ENCODE measurements at places on chromosomes 2 and 18.
A peak's percentile ranks its signal among the peaks of the same experiment; 100 is the strongest.

- peak; percentile 66 for DNase-seq
These were observed 1.2 kb downstream of the KIF5C start for GRCh38 chr2:148876202-148876594.

- DNase-seq: no peak
These were observed 237.9 kb downstream of the BABAM2 start for GRCh38 chr2:28128281-28128950.

GRCh38 chr18:58051765-58052460, 7.9 kb downstream of the NEDD4L start:
- no peak for DNase-seq

GRCh38 chr18:9475643-9476591, 604 bp downstream of the RALBP1 start:
- DNase-seq: no peak

DNA sequence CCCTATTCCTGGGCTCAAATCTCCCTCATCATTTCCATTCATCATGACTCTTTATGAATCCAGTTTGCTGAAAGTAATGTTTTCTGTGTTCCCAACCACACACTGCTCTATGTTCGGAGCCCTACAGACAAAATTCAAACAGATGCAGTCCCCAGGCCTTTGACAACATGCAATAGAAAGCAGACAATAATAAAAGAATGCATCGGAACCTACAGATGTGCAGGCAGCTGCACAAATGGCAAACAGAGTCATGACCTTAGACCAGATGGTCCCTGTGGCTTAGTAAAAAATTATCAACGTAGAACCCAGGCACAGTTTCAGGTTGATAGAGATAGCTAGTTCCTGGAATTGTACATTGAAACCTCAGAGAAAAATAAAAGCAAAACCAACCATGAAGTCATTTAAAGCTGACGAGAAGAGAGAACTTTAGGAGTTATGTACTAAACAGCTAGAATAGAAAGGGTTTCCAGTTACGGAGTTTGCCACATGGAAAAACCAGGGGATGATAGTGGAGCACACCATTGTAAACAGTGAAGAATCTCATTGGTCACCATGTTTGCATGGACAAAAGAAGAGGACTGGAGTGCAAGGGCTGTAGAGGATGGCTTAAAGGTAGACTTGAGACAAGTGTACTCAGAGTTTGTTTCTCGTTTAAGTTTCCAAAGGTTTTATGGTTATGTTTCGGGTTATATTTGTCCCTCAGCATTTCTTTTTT, 23.2 kb upstream of the ACVR1 start:
- peak; percentile 67 for DNase-seq

DNA sequence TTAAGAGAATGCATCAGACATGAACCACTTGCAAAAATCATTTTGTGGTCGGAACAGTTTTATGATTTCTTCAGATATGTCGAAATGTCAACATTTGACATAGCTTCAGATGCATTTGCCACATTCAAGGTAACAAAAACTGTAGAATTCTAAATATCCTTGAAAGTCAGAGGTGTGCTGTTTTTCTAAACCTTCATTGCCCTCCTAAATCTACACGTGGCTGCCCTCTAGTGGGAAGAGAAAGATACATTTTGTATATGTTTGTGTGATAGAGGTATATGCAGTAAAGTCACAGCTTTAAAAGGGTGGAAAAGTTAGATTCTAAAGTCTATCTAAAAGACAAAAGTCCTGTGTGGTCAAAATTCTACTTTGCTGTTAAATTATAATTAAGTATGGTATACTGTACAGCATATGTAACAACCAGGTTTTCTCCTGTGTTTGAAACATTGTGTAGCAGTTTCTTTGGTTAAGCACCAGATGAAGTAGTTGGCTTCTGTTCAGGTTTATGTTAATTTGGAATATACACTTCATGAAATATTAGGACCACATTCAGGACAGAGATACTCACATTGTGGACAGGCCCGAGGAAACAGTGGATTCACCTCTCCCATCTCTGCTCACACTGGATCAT, 65.9 kb upstream of the ITM2C start:
- no peak for DNase-seq

DNA sequence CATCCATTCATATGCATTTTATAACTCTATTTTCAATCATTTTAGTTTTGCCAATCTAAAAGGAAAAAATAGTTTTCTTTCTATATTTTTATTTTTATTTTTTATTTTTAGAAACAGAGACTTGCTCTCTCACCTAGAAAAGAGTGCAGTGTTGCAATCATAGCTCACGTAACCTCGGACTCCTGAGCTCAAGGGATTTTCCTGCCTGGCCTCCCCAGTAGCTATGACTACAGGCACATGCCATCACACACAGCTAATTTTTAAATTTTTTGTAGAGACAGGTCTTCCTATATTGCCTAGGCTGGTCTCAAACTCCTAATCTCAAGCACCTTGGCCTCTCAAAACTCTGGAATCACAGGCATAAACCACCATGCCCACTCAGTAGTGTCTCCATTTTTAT, 125.5 kb upstream of the XIRP2 start:
- DNase-seq: no peak

GRCh38 chr18:74896390-74896991, 298.8 kb downstream of the ZNF407 start:
- DNase-seq: peak; percentile 59

DNA sequence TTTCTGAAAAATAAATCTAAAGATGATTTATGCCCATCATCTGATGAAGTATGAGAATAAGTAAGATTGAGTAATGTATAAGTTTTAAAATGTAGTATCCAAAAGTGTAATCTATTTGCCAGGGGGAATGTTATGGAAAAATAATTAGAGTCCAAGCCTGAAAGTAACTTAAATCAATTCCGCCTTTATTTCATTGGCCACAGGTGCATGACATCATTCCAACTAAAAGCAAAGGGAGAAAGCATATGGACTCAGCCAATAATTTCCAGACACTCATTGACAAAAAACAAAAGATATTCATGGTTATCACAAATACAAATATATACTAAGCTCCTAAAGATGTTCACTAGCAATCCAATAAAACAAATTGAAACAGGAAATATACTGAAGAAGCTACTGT, 752.6 kb upstream of the TMEFF2 start:
- DNase-seq: no peak

DNA sequence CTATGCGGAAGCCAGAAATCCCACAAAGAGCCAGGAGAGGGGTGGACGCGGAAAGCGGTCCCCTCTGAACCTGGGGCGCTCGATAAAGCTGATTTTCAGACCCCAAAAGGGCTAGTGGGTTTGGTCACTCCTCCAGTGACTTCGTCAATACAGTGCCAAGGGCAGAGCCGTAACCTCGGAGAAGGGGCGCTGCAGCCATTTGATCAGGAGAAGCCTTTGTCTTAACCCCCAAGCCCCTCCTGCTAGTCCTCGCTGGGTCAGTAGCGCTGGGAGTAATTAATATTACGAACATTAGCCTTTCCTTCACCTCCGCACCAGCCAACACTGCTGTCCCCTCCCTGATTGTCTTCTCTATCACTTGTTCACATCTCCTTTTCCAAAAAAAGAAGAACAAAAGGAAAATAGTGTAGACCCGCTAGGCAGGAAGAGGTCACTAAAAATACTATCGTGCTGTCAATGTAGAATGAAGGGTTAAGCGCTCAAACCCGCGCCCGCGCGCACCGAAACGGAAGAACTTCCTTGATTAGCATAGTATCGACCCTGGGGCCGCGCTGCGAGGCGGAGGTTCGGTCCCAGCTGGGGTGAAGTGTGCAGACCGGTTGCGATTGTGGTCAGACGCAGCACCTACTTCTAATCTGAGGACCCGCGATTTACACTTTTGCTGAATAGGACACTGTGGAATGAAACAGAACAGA, 63.2 kb upstream of the MAPRE2 start:
- DNase-seq: peak; percentile 85

GRCh38 chr2:111698743-111699554, 185.0 kb downstream of the ANAPC1 start:
- DNase-seq: peak; percentile 73

DNA sequence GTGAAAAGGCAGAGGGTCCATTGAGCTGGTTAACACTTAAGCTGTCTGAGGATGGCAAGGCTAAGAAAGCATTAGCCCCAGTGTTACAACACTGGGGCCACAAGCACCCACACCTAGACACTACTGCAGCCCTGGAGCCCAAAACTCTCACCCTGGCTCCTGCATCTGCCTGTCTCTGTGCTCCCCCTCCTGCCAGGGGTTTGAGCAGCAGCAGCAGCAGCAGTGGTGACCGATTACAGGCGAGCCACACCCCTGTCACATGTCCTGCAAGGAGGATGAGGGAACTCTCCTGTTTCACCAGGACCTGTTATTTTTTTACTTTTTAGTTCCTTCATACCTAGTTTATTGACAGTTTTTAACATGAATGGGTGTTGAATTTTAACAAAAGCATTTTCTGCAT, 326.7 kb upstream of the MAP2 start:
- no peak for DNase-seq

- DNase-seq: no peak
These were observed 218.4 kb downstream of the MREG start for GRCh38 chr2:215794829-215795546.

- DNase-seq: no peak
These were observed 239.3 kb upstream of the CDH20 start for GRCh38 chr18:61093965-61094364.

DNA sequence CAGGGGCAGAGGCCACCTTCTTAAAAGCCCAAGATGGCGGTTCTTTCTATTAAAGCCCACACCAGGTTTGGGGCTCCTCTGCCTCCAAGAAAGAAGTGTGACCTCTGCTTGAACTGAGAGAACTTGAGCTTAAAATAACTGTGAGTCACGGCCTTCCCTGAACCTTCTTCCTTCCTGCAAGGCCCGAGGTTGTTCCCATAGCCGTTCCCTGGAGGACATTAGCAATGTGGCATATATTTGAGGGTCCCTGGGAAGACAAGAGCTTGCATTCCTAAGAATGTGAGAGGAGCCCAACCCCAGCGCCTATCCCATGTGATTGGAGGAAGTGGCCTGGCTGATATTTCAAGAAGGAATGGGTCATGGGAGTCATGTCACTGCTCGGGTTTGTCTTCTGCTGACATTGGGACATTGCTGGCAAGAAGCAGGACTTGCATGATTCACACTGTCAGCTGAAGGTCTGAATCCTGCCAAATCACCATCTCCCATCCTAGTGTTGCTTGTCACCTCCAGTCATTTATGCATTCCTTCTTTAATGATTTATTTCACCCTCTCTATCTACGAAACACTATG, 168.1 kb downstream of the TRIB2 start:
- no peak for DNase-seq

GRCh38 chr18:62437235-62438017, 85.4 kb upstream of the ZCCHC2 start:
- DNase-seq: peak; percentile 33

- DNase-seq: no peak
These were observed 152.5 kb downstream of the NRP2 start for GRCh38 chr2:205834796-205835195.

- DNase-seq: no peak
These were observed 79.7 kb downstream of the COBLL1 start for GRCh38 chr2:164761737-164762460.

GRCh38 chr2:210460322-210461227, 16.0 kb downstream of the LANCL1 start:
- no peak for DNase-seq

DNA sequence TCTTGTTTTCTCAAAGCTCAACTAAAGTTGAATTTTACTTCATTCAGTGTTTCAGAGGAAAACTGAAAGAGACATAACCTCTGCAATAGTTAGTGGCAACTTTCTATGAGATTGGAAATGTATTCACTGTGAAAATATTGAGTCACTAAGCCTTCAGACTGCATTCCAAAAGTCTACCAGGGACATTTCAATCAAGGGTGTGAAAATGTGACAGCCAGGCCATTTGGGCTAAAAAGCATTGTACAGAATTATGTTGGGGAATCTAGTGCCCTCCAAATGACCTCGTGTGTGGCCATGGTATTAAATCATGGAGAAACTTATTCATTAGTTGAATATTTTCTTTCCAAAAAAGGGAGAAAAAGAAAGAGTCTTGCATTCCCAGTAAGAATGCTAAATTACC, 251.9 kb downstream of the GRB14 start:
- no peak for DNase-seq

DNA sequence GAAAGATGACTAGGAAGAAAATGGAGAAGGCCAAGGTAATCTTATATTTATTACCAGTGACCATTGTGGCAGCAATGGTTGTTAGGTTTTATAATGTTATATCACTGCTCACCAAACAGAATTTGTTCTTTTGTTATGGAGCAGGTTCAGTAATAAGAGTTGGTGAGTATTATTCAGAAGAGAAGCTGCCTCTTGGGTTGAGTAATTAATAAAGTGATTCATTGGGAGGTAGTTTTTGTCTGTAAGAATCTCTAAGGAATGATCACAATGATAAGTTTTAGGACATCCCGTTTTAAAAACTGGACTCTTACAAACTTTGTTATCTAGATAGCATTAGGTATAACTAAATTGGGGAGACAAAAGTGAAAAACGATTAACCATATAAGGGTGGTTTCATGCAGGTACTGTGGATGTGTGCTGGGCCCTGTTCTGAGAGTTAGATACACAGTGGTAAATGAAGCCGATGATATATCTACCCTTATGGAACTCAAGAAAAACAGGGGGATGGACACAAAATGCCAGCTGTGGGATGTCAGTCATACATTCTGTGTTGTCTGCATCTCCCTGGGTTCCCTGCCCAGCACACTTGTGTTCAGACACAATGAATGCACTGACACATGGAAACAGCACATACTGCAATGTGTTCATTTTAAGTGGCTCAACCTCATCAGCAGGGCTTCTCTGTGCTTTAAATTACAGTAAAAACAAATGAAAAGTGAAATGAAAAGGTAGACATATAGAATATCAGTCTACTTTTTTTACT, 7.5 kb downstream of the MAP4K4 start:
- DNase-seq: no peak

GRCh38 chr2:241065355-241065803, 36.7 kb downstream of the MTERF4 start:
- DNase-seq: no peak

DNA sequence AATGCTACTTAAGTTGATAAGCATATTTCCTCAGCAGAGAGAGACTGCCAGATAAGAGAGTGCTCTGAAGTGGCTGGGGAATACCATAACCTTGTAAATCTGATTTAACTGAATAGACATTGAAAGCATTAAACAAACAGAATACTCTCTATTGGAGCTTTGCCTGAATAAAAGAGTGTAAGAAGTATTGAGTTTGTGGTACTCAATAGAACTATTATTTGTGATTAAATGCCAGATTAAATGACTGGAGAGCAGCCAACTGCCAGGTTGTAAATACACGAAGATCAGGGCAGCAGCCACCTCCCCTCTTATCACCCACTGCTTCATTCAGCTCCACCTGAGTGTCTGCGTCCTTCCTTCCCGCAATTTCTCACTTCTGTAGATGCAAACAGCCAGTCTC, 373.6 kb downstream of the DCDC2C start:
- no peak for DNase-seq

GRCh38 chr18:35127201-35127600, 86.0 kb downstream of the MAPRE2 start:
- DNase-seq: no peak

DNA sequence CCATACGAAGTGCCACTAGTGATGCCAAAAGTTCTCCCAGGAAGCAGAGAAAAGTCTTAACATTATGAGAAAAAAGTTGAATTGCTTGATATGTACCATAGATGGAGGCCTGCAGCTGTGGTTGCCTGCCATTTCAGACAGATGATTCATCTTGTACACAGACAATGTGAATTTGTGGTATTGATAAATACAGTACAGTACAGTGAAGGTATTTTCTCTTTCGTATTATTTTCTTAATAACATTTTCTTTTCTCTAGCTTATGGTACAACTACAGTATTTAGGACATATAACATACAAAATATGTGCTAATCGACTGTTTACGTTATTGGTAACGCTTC, 33.6 kb upstream of the VWC2L start:
- no peak for DNase-seq

- no peak for DNase-seq
These were observed 30.2 kb downstream of the GAREM1 start for GRCh38 chr18:32440518-32440917.
